Stimulated activated CD4-positive, alpha-beta T cell treated with anti-CD3 and anti-CD28 coated beads, Interleukin-1b, Interleukin-23, amount 100 ng/mL, for 24 hours (primary cell): ENCODE measurements at places on chromosomes 5 and 9.
A peak's percentile ranks its signal among the peaks of the same experiment; 100 is the strongest.

DNA sequence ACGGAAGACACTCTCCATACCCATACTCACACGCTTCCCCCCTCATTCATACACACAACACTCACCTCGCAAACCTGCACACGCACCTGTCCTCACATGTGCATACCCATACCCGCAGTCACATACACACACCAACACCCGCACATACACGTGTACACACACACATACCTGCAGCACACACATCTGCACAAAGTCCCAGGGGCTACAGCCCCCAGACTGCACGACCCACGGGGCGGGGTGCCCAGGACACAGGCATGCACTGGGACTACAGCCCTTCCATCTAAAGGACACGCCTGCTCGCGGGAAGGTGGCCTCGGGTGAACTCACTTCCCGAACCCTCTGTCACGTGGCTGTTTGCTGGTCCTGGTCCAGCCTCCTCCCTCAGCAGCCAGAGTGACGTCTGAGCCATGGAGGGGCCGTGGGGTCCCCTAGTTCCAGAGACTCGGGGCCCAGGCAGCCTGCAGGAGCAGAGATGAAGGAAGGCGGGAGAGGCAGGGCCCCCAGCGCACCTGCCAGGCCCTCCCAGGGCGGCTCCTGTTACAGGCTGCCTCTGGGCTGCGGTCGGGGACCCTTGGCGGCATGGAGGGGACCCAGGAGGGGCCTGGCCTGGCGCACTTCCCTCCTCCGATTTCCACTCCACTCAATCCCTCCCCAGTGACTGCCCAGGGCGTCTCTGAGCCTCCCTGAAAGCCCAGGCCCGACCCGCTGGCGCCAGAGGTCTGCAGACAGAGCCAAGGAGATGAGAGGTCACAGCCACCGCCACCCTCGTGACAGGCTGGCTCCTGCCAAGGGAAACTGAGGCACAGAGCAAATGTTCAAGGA lies 8.1 kb downstream of the SLC12A7 start:
- DNase-seq = no peak

DNA sequence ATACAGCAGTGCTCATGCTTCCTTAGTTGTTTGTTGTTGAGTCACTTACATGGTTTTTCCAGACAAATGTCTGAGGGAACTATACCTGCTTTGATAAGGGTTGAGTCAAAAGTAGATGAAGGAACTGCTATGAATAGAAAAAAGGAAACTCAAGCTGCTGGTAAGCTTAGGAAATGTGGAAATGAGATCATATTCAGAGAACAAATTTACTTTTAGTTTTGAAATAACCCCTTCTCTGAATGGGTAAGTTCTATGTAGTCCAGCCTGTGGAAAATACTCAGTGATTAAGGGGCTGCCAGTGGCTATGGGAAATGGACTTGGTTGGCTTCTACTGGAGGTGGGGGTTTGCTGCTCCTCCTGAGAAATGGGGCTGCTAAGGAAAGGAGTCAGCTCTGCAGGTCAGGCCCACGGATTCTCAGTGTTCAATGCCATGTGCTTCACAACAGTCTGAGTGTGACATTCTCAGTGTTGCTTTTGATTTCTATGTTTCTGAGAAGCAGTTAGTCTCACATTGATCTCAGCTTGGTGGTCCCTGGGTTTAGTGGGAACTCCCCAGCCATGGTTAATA lies 47.7 kb upstream of the GLRX start:
- peak; percentile 31 for DNase-seq

- DNase-seq = no peak
Measured at GRCh38 chr5:125348221-125348692, 601.8 kb upstream of the ZNF608 start.

- DNase-seq = no peak
Measured at GRCh38 chr9:135608294-135608998, 30.9 kb downstream of the GLT6D1 start.
